ENCODE measurements at places on chromosomes 7 and 10.

- DNase-seq, result no peak
These were observed 188.7 kb downstream of the EMX2 start for GRCh38 chr10:117731121-117731791.

DNA sequence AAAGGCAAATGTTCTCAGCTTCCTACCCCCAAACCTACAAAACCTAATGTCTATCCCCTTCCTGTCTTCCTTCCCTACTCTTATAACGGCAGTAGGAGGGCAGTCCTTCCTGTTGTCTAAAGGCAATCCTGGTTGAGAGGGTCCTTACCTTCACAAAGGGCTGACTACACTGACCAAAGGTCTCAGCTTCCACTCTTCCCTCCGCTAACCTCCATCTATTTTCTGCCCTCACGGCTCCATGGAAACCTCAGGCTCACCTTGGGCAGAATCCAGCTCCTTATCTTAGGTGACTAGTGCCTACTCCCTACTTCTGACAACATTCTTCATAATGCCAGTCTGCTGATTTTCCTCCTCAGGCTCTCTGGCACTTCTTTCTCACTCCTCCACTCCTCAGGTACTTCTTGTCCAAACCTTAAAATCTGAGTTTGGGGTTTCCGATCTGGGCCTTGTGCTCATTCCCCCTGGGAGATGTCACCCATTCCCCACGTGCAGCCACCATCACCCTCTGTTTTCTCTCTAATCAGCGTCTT, 542 bp downstream of the FBXL13 start:
- no peak for DNase-seq

GRCh38 chr10:78925800-78926319, 142.9 kb upstream of the ZMIZ1 start:
- DNase-seq, result no peak

DNA sequence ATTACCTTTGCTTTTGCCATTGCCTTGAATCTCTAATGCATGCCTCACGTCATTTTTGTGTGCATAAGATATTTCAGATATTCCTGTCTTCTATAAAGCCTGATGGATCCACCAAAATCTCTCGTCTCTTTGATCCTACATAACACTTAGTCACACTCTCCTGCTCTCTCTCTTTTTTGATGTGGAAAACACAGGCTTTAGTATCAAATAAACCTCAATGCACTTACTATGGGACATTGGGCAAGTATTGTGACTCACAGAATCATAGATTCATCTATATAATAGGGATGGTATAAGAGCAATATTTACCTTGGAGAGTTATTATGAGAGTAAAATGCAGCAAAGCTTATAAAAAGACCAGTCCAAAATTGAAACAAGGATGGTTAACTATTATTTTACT, 39.1 kb downstream of the DKK1 start:
- no peak for DNase-seq

GRCh38 chr10:132595854-132596253, 58.3 kb downstream of the INPP5A start:
- no peak for DNase-seq

GRCh38 chr7:91140982-91141381, 123.3 kb upstream of the FZD1 start:
- no peak for DNase-seq

DNA sequence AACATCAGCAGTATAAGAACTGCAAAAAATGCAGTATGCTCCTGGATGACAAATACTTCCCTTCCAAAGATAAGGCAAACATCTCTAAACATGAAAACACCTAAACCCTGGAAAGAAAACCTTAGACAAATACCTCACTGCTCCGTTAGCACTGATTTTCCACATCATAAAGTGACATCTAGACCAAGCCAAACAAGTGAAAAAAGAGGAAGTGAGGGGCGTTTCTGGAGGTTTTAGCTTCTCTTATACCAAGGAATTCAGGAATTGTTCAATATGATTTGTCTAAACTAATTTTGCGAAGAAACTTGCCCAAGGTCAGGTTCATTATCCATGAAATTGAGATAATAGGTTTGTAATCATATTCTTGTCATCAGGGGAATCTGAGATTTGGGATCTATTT, 279.7 kb downstream of the ADRA2A start:
- DNase-seq, result no peak

DNA sequence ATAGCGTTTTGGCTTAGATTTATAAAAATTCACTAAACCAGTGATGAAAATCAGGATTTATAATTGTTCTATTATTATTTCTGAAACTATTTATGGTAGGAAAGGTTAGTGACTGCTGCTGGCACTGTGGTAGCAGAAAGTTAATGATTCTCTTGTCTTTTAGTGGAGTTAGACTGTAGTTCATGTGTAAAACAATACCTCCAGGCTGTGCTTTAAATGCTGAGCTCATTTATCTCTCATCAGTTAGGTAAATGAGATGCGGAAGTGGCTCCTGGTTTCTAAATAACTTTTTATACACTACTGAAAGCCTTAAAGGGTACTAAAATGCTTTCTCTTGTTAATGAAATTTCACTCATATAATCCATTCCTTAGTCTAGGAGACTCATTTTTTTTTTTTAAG, 326.8 kb upstream of the POT1 start:
- DNase-seq, result no peak

- DNase-seq, result no peak
These were observed 59.4 kb upstream of the UCN3 start for GRCh38 chr10:5305374-5305773.

DNA sequence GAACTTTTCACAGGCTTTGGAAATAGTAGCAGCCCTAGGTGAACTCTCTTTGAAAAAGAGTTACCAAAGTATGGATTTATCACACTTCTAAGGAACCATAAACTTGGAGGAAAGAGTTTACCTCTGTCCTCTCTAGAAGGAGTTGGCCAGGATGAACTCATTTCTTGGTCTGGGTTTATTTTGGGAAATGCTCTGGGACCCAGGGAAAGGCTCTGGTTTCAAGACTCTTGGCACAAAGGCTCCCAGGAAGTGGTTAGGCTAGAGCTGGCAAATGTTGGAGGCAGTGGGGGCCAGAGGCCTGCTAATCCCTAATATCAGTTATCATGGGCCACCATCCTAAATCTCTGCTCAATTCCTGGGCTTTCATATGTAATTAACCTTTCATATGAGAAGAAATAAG, 36.3 kb upstream of the CDK6 start:
- no peak for DNase-seq

- DNase-seq, result no peak
These were observed 6.7 kb upstream of the CYREN start for GRCh38 chr7:135177028-135177696.

GRCh38 chr7:116165717-116166116, 44.6 kb upstream of the TES start:
- no peak for DNase-seq

DNA sequence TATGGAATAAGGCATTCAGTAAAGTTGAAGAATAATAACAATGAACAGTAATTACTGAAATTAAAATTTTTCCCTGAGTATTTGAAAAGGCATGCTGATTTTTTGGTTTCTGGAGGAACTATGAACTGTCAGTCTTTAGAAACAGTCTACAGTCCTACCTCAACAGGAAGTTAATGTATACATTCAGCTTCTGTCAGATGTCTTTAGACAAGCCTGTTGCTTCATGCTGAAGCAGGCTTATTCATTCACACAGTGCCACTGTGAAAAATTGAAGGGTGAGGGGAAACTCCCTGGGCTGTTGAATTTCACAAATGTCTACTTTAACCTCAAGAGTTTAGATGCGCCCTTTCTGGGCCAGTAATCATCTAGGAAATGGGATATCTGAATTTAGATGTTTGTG, 3.5 kb downstream of the NRF1 start:
- no peak for DNase-seq

DNA sequence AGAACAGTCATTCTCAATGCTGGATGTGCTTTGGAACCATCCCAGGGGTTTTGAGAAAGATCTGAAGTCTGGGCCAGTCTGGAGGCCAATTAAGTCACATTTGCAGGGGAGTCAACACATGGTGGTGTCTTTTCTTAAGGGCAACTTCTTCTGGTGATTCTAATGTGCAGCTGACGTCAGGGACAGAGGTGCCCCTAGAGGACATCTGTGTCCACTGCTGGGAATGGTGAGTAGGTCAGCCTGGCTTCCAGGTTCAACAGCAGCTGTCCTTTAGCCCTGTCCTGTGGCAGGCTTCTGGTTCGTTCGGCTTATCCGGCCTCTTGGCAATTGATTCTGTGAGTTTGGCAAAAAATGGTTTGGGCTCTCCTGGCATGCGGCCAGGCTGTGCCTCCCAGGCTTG, 269.7 kb upstream of the HABP2 start:
- DNase-seq, result no peak

- no peak for DNase-seq
These were observed 43.4 kb downstream of the ZNRF2 start for GRCh38 chr7:30327813-30328212.

GRCh38 chr10:128487517-128487916, 361.3 kb upstream of the MKI67 start:
- DNase-seq, result no peak

DNA sequence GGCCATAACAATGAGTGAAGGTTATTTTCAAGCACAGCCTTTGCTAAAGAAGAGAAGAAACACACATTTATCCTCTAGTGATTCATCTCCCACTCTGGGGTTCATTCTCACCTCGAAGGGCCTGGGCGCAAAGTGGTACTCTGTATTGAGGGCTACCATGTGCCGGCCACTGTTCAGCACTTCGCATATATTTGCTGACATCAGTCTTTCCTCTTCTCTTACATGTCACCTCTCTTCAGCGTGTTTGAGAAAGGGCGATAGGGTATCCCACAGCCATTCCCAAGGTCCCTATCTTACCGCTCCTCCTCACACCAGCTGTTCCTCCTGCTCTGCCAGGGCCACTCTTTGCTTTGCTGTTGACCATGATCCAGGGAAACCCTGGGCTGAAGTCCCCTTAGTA, 48.8 kb upstream of the ECHDC3 start:
- no peak for DNase-seq

DNA sequence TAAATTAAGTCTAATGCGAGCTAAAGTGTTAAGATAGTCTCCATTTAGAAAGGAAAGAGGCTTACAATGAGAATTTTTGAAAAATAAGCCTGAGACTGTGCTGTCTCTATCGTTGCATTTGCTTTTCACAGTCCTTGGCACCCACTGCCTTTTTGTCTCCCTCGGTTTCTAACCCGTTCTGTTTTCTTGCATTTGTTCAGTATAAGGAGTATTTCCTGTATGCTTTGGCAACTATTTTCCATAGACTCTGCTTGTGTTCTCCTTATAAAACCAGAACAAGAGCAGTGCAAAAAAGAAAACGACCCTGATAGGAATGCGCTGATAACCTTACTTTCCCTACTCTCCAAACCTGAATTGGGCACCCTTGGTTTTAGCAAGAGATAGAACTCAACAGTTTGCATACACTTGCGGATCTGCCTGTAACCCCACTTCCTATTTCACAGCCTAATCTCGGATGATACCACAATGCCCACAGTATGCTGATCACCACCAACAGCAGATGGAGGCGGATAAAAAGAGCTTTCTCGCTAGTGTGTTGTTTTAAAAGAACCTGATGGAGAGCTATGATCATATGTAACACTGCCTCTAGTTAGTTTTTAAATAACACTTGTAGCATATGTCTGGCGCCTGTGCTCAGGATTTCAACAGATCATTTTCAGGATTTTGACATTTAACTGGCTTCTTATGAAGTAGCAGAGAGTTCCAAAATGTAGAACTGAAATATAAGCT, 1.6 kb upstream of the ARHGAP12 start:
- DNase-seq, result no peak

DNA sequence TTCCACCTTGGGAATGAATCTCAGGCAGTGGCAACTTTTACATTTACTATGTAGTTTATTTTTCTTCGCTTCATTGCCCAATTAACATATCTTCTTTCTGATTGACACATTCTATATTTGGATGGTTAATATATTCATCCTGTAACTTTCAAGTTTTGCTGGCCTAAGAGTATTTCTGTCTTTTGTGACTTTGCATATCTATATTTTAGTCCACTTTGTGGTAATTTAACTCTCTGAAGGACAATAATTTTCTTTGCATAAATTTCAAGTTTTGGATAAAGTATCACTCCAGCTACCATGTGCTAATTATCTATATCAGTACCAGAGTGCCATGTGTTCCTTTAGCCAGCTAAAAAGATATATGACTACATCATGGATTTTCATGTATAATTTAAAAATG, 151.5 kb upstream of the KAT6B start:
- DNase-seq, result no peak

- no peak for DNase-seq
These were observed 247.0 kb upstream of the HABP2 start for GRCh38 chr10:113305871-113306270.

DNA sequence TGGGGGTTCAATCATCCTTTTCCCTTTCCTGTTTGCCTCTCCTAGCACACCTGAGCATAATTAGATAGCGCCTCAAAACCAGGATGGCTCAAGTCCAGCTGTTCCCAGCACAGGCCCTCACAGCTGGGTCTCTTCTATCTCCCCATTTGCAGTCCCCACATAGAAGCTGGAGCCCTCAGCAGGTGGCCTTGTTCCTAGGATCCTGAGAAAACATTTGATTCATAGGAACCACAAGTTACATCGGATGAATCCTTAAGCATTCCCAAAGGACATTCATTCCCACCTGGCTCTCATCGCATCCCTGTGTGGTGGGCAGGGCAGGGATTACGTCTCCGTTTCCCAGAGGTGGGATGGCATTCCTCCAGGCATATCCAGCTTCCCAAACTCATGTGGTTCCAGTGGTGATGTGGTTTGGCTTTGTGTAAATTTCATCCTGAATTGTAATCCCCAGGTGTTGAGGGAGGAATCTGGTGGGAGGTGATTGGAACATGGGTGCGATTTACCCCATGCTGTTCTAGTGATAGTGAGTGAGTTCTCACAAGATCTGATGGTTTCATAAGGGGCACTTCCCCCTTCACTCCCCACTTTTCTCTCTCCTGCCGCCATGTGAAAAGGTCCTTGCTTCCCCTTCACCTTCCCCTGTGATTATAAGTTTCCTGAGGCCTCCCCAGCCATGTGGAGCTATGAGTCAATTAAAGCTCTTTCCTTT, 49.8 kb upstream of the LEP start:
- no peak for DNase-seq

DNA sequence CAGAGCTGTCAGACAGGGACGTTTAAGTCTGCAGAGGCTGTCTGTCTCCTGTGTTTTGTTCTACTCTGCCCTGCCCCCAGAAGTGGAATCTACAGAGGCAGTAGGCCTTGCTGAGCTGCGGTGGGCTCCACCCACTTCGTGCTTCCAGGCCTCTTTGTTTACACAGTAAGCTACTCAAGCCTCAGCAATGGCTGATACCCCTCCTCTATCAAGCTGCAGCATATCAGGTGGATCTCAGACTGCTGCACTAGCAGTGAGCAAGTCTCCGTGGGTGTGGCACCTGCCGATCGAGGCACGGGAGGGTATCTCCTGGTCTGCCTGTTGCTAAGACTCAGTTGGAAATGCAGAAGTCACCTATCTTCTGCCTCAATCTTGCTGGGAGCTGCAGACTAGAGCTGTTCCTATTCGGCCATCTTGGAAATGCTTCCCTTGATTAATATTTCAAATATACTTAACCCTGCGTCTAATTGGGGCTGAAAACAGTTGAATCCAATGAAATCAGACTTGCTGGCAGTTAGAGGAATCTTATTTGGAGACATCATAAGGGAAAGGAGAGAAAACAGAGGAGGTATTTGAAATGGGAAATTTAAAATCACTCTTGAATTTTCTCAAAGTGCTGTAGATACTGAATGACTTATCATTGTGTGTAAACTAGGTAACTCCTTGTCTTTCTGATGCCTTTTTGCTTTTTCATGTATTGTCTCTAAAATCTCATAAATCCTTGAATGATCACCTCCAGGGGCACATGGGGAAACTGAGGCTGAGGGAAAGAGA, 13.8 kb upstream of the CYP3A5 start:
- no peak for DNase-seq

Data from NCI-H446 treated with DMSO at 0.1 percent for 48 hours (cell line).